ENCODE measurements at places on chromosomes 5 and 9. TPM values are rescaled to one million over a fixed set of nuclear protein-coding genes. Genes with fewer than 3 reads are reported as not detected.

Gene ORM2
- not detected for total RNA-seq

Gene C9orf153
- total RNA-seq, result 0.16 TPM

Gene RLN1
- total RNA-seq, result 1.3 TPM

Gene ZNF462
- not detected for total RNA-seq

Gene BTNL8
- total RNA-seq, result not detected

DNA sequence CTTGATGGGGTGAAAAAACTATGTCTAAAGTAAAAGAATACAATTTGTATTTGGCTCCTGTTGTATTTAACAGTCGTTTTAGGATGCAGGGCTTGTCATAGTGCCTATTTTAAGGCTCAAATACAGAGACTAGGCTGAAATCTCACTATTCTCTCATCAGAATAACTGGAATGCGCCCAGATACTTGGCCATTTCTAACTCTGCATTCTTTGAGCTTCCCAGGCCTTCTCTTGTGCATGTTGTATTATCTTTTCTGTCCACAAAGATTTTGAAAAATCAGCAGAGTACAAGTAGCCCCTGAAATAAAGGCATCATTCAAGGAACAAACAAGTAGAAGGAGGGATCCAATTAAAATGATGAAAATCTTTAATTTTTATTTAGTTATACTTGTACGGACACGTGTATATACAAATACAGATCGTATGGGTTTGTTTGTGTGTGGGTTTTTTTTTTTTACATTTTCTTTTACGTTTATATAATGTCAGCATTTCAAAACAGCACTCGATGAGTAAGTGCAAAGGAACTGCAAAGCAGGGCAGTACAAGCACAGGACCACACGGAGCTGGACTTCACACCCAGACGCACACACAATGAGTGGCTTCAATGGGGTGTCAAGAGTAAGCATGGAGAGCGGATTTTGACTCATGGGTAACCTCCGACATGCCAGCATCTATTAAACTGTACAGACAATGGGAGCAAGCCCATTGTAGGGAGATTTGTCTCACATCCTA lies 294.0 kb downstream of the EFNA5 start:
- no peak for DNase-seq

DNA sequence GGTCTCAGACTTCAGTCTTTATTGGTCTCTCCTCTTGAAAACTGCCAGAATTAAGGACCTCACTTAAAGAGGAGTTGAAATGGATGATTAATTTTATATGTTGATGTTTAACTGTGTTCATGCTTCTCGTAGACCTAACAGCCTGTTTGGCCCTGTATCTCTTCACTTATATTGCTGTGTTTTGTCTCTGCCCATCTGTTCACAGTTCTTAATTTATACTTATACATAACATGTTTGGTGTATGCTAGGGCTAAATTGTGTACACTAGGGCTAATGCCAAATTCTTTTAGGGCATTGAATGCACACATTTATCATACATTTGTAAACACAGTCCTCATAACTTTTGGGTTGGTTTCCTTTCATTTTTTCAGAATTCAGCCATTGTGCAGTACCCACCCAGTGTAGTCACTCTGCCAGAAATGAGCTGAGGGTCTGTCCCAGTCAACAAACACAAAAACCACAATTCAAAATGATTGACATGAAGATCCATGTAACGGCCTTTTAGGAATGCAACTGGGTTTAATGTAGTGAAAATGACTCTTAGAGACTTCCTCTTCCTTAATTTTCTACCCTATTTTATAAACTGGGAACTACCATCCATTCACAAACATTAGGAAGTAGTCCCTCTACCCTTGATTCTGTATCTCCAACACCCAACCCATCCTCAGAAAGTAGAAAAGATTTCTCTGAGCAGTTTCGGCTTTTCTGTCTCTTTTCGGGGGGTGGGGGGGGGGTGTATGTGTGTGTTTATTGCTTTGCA lies 668.8 kb upstream of the KLF4 start:
- no peak for DNase-seq

DNA sequence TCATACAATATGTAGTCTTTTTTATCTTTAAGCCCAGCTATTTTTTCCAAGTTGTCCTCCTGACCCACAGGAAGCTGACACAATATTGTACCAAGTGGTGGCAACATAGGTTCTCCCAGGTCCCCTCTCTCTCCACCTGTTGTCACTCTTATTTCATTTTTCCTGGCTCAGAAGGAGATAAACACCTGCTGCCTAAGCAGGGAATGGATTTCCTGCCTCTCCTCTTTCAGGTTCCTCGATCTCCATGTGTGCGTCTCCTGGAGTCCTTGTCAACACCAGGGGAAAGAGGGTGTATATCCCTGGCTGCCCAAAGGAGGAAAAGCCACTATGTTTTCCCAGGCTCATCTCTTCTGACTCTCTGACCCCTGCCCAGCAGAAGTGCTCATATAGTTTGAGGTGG lies 81.8 kb upstream of the KLF9 start:
- no peak for DNase-seq

DNA sequence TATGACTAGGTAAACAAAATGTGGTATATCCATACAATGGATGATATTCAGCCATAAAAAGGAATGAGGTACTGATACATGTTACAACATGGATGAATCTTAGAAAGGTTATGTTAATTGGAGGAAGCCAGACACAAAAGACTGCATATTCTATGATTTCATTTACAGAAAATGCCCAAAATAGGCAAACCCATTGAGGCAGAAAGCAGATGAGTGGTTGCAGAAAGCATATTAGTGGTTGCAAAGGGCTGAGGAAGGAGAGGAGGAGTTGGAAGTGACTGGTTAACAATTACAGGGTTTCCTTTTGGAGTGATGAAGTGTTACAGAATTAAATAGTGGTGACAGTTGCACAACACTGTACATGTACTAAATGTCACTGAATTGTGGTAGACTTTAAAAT lies 17.7 kb downstream of the PLGRKT start:
- no peak for DNase-seq

- no peak for DNase-seq
Observed at GRCh38 chr5:37090123-37090726, 159.0 kb downstream of the CPLANE1 start.

GRCh38 chr9:105330755-105331154 lies 86.3 kb downstream of the SLC44A1 start:
- DNase-seq, result no peak

- no peak for DNase-seq
Observed at GRCh38 chr9:114287001-114287762, 35.7 kb upstream of the ORM1 start.

- no peak for DNase-seq
Observed at GRCh38 chr5:71816307-71816706, 97.2 kb downstream of the CARTPT start.

- DNase-seq, result no peak
Observed at GRCh38 chr5:73759771-73760170, 133.8 kb downstream of the ARHGEF28 start.

- no peak for DNase-seq
Observed at GRCh38 chr5:96940586-96940985, 4.7 kb downstream of the LNPEP start.

Measured in activated CD8-positive, alpha-beta T cell treated with anti-CD3 and anti-CD28 coated beads for 36 hours (primary cell).